ENCODE measurements at places on chromosomes 5 and 9. TPM values are rescaled to one million over a fixed set of nuclear protein-coding genes. Genes with fewer than 3 reads are reported as not detected.
A peak's percentile ranks its signal among the peaks of the same experiment; 100 is the strongest.

Gene TAS2R1
- not detected for total RNA-seq

DNA sequence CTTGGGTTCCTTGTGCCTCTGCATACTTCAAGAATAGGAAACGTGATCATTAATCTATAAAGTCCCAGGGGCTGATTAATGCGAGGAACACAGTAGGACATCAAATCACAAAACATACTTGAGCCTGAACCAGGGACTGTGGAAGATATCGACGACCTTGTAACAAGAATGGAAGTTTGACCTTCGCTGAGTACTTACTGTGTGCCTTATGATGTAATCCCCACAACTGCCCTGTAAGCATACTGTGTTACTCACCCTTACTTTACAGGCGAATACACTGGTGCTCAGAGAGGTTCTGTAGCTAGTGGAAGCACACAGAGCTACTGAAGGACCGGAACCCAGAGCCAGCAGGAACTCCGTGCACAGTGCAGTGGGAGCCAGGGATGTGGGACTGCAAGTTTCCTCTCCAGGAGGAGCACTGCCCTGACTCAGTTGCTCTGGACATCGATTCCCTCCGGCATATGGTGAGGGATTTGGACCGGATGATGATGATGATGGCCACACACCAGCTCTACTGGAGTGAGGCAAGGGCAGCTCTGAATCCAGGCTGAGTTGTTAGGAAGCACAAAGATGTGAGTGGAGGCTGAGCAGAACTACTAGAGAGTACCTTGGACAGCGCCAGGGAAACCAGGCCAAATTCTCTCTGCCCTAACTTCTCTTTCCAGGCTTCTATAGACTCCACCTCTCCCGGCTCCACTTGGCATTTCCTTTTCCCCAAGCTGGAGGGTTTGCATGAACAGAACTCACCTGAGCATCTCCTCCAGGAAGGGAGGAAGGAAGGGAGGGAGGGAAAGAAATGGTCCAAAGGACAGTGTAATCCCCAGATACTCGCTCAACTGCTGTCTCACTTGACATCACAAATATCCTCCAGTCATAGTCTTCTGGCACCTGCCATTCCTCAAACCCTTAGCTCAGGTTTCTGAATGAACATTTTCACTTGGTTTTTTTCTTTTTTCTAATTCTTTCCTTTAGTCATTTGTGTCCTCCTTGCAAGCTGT, 1.5 kb upstream of the GABBR2 start:
- H3K27ac ChIP-seq, result no peak overlapping the region
- no peak overlapping the region for H3K4me3 ChIP-seq
- H3K4me1 ChIP-seq, result no peaks in the 10 kb centered on the region
- no peaks in the 10 kb centered on the region for H3K27me3 ChIP-seq

- H3K36me3 ChIP-seq, result no peaks in the 10 kb centered on the region
- H3K4me3 ChIP-seq, result no peak overlapping the region
- DNase-seq, result peak; percentile 24
- H3K4me1 ChIP-seq, result peaks cover 10% of the 10 kb centered on the region
- no peaks in the 10 kb centered on the region for H3K27me3 ChIP-seq
Measured at GRCh38 chr5:126368239-126368812, 54.9 kb upstream of the GRAMD2B start.

Gene PAPPA
- 4.2 TPM for total RNA-seq

Gene PCA3
- 0.43 TPM for total RNA-seq

Gene PCDHB14
- 7.1 TPM for total RNA-seq

Gene CEP72
- 2.1 TPM for total RNA-seq

DNA sequence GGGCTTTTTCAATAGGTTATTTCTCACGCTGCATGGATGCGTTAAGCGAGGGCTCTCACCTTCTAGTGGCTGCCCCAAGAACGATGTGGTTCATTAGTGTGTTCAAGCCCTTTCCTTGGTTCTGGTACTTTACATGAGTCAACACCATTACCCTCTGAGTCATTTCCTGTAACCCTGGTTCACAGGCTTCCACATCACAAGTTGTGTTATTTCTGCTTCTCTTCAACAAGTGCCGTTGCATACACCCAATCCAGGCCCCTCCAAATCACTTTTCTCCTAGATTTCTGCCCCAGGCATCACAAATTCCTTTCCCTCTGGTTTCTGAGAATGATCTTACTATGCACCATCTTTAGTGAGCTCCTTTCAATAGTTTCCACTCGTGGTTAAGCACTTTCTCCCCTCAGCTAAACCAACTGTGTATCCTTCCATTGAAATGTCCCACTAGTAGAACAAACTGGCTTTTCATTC, 69.5 kb upstream of the RAD23B start:
- no peaks in the 10 kb centered on the region for H3K36me3 ChIP-seq
- no peak overlapping the region for H3K27ac ChIP-seq
- no peak overlapping the region for H3K4me3 ChIP-seq
- H3K27me3 ChIP-seq, result no peaks in the 10 kb centered on the region
- no peak for DNase-seq

Gene PCDHGC5
- 3.5 TPM for total RNA-seq

DNA sequence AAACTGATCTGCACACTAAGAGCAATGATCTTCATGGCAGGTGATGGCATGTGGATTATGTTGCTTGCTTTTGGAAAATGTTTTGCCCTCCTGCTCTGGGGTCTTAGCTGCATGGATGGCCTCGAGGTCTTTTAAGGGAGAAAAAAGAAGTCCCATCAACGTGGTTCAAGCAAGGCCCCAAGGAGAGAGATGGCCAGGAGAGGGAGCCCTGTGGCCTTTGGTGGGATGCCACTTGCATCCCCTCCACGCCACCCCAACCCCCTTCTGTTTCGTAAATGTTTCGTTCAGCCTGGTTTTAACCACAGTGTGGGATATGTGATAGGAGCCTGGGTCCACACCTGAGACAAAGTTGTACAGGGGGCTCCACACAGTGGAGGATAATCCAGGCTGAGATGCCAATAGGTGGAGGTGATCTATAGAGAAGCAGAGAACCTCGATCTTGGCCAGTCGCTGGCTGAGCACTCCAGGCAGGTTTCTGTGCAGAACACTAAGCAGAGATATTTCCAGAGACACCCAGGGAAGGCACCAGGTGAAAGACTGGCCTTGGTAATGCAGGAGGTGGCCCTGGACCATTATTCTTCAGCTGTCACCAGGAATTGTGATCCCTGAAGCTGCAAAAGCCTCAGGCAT, 25.8 kb upstream of the FRRS1L start:
- no peaks in the 10 kb centered on the region for H3K4me1 ChIP-seq
- DNase-seq, result no peak
- no peak overlapping the region for H3K4me3 ChIP-seq
- no peak overlapping the region for H3K27ac ChIP-seq
- H3K36me3 ChIP-seq, result no peaks in the 10 kb centered on the region

DNA sequence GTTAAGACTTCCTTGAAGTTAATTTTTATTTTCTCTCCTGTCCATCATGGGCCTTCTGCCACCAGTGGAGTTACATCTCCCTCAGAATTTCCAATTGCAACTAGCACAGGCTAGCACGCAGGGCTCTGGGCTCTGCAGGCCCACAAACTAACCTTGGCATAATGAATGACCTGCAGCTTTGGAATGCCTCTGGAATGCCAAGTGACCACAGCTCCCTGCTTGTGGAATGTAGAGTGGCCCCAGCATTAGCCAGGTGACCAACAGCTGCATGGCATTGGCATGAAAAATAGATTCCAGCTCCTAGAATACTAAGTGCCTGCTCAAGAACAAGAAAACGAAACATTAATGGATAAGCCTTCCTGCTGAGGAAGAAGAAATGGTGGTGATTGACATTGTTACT, 726.1 kb downstream of the BRINP1 start:
- no peaks in the 10 kb centered on the region for H3K27me3 ChIP-seq
- no peaks in the 10 kb centered on the region for H3K36me3 ChIP-seq
- no peak overlapping the region for H3K27ac ChIP-seq
- DNase-seq, result no peak

DNA sequence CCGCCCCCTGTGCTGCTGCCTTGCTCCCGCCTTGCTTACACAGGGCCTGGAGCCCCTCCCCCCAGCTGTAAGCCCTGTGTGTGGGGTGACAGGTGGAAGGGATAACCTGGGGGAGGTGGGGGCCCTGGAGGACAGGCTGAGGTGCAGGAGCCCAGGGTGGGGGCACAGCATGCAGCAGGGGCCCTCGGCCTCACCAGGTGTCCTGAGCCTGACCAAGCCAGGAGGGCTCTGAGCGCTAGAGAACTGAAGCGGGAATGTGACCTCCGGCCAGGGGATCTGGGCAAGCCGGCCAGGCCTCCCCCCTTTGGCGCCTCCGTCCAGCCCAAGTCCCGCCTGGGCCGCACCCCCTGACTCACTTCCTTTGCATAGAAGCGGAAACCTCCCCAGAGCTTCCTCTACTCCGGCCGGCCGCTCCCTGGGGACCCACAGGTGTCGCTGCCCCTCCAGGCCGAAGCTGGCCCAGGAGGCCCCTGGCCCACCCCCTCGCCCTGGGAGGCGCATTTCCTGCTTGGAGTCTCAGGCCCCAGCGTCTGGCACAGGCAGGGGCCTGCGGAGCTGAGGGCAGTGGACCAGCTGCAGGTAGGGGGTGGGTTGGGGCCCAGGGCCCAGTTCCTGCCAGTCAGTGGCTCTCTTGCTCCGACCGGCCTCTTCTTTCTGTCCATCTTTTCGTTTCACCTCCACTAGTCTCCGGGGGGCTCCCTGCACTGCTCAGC, at the start of gene TOR4A:
TSS of gene TOR4A (plus strand) at position 398 of the 713 bp plus-strand sequence. CDS start 964 bp downstream, outside the sequence.
- peak within 1 kb of the TSS; percentile 78 for H3K27ac ChIP-seq
- H3K4me1 ChIP-seq, result no peaks in the 10 kb centered on the region
- no peaks in the 10 kb centered on the region for H3K36me3 ChIP-seq
- peak; percentile 80 for DNase-seq
- no peaks in the 10 kb centered on the region for H3K27me3 ChIP-seq

GRCh38 chr5:73254642-73255041, 81.6 kb downstream of the TMEM174 start:
- no peak overlapping the region for H3K4me3 ChIP-seq
- no peak for DNase-seq
- H3K36me3 ChIP-seq, result no peaks in the 10 kb centered on the region
- H3K27me3 ChIP-seq, result no peaks in the 10 kb centered on the region
- H3K4me1 ChIP-seq, result no peaks in the 10 kb centered on the region

Gene CDH9
- 0.35 TPM for total RNA-seq

DNA sequence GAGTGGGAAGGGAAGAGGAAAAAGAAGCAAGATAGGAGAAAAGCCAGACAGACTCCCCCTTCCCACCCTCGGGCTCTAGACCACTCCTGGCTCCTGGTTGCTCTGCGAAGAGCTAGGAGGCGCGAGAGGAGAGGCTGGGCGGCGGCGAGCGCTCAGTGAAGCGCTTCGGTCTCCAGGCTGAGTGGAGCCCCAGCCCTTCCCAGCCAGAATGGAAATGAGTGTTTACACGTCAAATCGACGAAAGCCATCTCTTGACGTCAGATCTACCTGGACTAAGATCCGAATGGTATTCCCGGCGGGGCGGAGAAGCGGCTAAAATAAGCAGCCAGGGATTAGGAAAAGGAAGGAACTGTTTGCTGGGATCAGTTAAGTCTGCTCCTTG, at the start of gene PCSK1:
TSS of gene PCSK1 (minus strand) at position 183 of the 382 bp plus-strand sequence. CDS start 206 bp downstream, outside the sequence.
- H3K36me3 ChIP-seq, result no peaks in the 10 kb centered on the region
- H3K4me1 ChIP-seq, result peaks cover 12% of the 10 kb centered on the region
- H3K27ac ChIP-seq, result no peak within 1 kb of the TSS
- peaks cover 22% of the 10 kb centered on the region for H3K27me3 ChIP-seq
- no peak within 1 kb of the TSS for H3K4me3 ChIP-seq

- no peaks in the 10 kb centered on the region for H3K36me3 ChIP-seq
- H3K4me3 ChIP-seq, result no peak overlapping the region
- H3K4me1 ChIP-seq, result peaks cover 6% of the 10 kb centered on the region
- peak; percentile 63 for DNase-seq
Measured at GRCh38 chr9:91043811-91044175, 242.2 kb downstream of the SYK start.

Measured in uterus (tissue), 4 donors.